Stimulated activated CD4-positive, alpha-beta T cell treated with anti-CD3 and anti-CD28 coated beads, TNF-alpha, amount 100 ng/mL, for 4 hours (primary cell): ENCODE measurements at places on chromosomes 2 and 18.

DNA sequence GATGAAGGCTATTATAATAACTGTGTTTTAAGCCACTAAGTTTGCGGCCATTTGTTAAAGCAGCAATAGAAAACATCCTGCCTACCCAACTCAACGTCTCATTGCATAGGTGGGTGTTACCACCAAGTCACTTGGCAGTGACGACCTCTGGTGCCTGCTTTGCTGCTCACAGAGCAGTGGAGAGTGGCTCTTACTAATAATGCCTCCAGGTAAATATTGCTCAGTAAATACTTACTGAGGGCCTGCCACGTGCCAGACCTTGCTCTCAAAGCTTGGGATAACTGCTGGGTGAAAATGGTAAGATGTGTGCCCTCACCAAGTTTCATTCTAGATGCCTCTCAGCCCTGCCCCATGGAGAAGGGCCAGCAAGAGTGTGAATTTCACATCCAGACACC, 27.7 kb downstream of the ITGA6 start:
- no peak for DNase-seq

DNA sequence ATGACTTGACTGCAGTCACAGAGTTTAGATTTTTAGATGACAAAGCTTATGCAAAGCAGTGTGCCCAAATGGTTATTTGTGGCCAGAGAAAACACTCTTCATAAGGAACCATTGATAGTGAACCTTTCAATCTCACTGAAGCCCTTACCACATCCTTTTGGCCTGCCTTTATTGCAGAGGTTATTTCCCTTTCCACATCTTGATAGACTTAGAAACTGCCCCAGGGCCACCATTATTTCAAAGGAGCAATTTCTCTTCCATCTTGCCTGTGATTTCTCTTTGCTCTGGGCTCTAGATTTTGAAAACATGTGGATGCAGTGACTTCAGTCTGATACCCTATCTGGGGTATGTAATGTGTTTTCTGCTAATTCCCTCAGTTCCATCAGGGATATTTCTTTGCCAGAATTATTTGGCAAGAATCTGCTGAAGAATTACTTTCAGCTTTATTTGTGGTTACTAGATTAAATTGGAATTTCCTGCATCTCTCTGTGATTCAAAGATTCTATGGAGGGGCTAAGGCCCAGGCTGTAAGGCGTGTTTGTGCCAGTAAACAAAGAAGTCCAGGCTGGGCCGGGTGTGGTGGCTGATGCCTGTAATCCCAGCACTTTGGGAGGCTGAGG, 51.0 kb downstream of the MOGAT1 start:
- no peak for DNase-seq

- DNase-seq = no peak
Measured at GRCh38 chr2:38057651-38058410, 18.1 kb downstream of the CYP1B1 start.

GRCh38 chr2:30608643-30609042, 161.6 kb downstream of the LCLAT1 start:
- DNase-seq = no peak

DNA sequence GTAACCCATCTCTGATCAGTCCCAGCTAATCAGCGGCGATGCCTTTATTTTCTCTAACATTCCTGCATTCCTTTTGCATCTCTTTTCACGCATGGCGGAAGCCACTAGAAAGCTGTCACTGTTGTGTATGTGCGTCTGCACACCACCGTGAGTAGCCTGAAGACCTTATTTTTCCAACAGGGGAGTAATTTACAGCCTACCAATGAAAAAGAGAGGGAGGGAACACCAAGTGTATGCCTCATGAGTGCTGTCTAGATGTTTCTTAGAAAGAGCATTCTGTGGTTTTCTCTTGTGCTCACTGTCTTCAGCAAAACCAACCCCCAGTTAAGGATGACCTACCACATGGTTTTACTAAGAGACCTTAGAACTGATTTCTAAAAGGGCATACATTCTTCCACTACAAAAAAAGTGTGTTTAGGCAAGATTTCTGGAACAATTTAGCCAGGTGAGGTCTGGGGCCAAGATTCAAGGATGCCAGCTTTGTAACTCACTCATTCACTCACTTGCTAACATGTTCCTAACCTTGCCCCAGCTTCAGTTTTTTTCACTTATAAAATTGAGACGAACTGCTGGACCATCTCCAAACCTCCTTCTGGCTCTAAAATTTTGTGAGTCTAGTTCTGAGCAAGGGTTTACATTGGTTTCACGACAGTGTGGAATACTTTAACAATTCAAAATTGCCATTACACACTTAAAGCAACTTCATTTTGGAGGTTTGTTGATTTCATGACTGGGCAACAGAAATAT, 51.4 kb downstream of the BCL2 start:
- DNase-seq = no peak

- DNase-seq = no peak
Measured at GRCh38 chr2:205815673-205816072, 133.4 kb downstream of the NRP2 start.

DNA sequence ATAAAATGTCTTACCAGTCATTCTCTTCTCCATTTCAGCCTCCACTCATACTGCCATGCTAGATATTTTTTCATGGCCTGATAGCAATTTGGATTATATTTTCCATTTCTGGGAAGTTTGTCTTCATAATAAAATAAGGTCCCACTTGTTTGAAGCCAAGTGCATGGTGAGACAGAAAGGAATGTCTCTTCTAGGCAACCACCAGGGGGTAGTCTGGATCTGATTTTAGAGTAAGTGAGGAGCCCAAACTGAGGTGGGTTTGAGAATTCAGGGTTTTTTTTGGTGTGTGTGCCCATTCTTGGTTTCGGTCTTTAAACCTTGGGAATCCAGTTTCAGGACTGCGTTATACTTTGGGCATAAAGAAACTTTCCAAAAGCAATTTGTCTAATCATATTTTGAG, 315.5 kb downstream of the RPRM start:
- no peak for DNase-seq

GRCh38 chr2:8954990-8955389, 48.5 kb downstream of the MBOAT2 start:
- DNase-seq = no peak

GRCh38 chr18:48777026-48777743, 173.6 kb downstream of the SMAD7 start:
- DNase-seq = peak; percentile 64

GRCh38 chr2:50097148-50097547, 934.8 kb downstream of the NRXN1 start:
- DNase-seq = no peak

- no peak for DNase-seq
Measured at GRCh38 chr18:58117786-58118403, 73.9 kb downstream of the NEDD4L start.

DNA sequence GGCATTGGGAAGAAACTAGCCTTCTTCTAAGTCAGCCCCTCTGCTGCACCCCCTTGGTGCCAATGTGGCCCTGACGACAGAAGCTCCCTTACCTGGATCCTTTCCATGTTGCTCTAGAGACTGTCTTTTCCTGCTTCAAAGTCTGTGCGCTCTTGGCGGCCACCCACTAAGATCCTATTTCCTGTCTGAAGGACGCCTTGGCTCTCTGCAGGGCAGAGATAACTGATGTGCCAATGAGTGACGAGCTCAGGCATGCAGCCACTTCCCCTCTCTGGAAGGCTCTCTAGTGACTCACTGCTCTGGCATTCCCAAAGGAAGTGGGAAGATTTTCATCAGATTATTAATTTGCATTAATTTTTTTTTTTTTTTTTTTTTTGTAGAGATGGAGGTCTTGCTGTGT, 273.5 kb downstream of the CDH20 start:
- no peak for DNase-seq

DNA sequence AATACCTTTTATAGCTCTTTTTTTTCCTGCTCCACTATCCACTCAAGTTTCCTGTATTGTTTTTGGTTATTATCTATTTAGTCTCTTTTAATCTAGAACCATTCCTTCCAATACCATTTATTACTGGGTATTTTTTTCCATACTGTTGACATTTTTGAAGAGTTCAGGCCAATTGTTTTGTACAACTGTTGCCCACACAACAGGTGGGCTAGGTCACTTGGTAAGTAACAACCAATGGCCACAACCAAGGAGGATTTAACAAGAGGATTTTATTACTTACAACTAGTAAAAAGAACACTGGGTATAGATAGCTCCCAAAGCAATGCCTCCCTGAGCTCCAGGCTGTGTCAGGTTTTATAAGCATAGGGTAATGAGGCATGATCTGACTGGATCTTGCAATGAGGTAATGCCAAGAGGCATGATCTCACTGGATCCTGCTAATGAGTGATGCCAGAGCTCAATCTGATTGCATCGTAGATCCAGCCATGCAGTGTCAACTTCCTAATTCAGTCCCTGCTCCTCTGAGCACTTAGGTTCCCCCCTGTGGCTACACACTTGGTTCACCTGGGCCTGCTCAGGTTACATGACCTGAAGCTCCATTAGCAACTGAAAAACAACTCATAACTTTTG, 7.1 kb upstream of the CEP68 start:
- DNase-seq = no peak

DNA sequence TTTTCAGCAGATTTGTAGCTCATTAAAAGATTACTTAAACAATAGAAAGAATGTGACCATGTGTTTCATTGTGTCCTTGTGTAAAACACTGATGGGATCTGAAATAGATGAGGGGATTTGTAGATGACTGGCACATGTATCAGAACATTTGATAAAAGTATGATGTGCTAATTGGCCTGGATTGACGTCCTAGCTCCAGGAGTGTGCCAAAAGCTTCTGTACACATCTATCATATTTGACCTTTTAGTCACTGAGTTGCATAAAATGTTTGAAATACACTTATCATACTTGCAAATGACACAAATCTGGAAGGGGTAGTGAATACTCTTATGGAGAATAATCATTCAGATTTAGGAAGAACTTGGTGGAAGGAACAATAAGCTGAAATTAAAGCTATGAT, 778.5 kb downstream of the ERBB4 start:
- no peak for DNase-seq

DNA sequence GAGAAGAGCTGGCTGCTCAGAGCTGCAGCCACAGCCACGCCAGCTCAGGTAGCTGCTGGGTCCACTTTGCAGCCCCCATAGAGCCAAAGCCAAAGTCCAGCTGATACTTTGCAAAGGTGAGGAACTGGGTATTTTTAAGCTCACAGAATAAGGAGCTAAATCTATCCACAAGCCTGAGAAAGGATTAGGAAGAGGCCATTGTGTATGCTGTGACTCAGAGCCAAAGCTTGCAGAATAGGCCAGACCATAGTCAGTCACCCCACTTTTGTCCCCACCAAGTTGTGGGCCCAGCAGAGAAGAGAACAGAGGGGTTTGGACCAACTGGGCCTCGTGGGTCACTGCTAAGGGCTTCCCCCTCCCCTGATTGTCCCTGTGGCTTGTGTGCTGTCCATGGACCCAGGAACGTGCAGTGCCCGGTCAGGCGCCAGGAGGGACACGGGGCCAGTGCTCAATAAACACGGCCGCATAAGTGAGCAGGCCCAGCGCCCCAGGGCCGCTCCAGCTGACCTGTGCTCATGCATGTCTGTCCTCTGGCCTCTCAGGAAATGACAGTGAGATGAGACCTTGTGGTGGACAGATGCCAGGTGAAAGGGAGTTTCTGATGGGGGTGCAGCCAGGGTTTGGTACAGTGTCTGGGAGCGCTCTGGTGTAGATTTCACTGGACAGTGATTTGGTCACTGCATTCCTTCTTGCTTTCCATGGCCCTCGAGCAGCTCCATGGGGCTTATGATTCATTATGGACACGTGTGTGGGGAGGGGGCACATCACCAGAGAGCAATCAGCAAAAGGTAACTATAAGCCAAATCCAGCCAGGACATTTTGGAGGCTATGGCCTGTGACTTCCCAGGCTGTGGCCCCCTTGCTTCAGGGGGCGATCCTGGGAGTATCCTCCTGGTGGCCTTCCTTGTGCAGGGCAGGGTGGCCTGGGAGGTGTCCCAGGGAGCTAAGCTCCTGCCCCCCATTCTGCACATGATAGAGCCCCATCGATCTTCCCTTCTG, 31.3 kb downstream of the MAL start:
- DNase-seq = no peak

DNA sequence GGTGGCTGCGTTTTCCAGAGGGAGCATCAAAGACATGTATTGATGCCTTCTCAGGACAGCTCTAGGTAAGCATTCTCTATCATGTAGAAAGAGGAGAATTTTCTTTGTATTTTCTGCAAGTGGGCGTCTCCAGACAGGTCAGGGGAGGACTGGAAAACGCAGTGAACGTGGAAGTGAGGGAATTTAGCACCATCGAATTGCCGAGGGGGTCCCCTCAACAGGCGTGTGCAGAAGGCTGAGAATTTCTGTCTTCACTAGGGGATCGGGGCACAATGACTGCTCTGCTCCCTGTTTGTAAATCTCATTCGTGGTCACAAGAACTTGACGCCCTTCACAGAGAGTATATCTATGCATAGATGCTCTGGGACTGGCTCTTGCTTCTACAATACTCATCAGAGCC, 5.0 kb upstream of the NTSR2 start:
- no peak for DNase-seq

DNA sequence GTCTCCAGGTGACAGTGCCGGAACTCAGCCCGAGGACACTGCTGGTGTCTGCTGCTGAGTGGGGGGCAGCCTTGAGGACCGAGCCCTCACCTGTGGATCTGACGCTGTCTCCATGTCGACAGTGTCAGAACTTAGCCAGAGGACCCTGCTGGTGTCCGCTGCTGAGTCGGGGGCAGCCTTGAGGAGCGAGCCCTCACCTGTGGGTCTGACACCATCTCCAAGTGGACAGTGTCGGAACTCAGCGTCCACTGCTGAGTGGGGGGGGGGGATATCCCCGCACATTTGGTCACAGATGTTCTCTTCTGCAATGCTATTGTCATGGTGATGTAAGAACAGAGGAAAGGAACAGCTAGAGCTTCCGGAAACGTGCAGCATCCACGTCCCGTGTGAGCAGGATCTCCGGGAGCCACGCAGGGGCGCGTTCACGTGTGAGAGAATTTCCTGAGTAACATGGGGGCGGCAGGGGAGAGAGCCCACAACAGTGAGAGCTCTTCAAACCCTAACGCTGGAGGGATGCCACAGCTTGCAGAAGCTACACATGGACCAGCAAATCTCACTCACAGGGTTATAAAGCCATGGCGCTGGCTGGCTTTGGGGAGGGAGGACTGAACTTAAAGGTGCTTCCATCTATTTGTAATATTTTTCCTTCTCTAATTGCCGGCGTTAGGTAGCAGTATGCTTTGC, 250.7 kb upstream of the SALL3 start:
- DNase-seq = no peak

DNA sequence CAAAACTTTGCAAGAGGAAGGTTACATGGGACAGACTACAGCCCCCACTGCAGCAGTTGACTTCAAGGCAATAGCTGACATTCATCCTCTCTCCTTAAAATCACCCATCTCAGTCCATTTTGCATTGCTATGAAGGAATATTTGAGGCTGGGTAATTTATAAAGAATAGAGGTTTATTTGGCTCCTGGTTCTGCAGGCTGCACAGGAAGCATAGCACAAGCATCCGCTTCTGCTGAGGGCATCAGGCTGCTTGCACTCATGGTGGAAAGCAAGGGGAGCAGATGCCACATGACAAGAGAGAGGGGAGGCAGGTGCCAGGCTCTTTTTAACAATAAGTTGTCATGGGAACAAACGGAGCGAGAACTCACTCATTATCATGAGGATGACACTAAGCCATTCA, 646.0 kb downstream of the ZEB2 start:
- DNase-seq = no peak

- no peak for DNase-seq
Measured at GRCh38 chr18:79848294-79848578, 50.5 kb downstream of the KCNG2 start.

GRCh38 chr18:7896805-7897518, 329.8 kb downstream of the PTPRM start:
- no peak for DNase-seq
